ENCODE measurements at places on chromosomes 1 and 21.

- no peak for DNase-seq
Observed at GRCh38 chr1:87334351-87335174, 5.9 kb downstream of the LMO4 start.

- DNase-seq: no peak
Observed at GRCh38 chr1:204283711-204284651, 70.2 kb upstream of the GOLT1A start.

- peak; percentile 93 for DNase-seq
Observed at GRCh38 chr1:181126871-181127587, 38.5 kb downstream of the IER5 start.

- no peak for DNase-seq
Observed at GRCh38 chr1:243595527-243596210, 254.4 kb downstream of the AKT3 start.

DNA sequence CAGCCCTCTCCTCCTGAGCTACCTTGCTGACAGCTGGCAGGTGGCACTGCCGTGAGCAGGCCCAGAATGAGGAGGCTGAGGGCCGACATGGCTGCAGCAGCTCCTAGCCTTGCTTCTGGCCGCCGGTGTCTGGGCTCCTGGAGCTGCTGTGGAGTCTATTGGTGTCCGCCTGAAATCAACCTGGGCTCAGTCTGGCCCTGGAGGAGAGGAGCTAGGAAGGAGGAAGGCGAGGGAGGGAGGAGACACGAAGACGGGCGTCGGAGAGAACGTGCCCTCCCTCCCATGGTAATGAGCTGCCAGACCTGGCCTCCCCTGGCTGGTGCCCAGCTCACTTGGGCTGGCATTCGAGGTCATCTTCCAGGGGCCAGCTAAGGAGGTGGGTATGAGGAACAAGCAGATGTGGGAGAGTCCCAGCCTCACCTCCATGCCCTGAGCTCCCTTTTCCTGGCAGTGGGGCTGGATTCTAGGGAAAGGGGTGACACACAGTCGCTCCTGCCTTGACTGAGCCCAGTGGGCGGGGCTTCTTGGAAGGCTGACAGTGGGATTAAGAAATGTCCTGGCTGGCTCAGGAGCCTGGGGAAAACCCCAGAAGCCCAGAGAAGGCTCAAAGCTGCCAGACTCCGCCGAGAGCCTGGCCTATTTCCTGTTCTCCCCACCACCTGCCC, at the start of gene PDZK1IP1:
Gene PDZK1IP1 (minus strand): TSS at position 193 of the 665 bp plus-strand sequence. CDS start 104 bp downstream, at position 89.
- DNase-seq: no peak

GRCh38 chr21:33824156-33824941, 91.3 kb downstream of the ATP5PO start:
- DNase-seq: no peak

- peak; percentile 67 for DNase-seq
Observed at GRCh38 chr1:202135221-202135721, 9.3 kb downstream of the ARL8A start.

DNA sequence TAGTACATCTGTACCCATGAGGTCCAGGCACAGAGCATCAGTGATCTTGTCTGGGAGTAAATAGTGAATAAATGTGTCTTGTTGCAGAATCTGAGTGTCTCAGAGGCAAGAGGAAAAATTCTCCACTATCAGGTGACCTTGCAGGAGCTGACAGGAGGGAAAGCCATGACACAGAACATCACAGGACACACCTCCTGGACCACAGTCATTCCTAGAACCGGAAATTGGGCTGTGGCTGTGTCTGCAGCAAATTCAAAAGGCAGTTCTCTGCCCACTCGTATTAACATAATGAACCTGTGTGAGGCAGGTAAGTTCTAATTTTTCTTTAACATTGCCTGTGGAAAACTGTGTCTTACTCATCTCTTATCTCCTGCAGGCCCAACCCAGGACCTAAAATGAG, 43.1 kb downstream of the IL12RB2 start:
- DNase-seq: no peak

DNA sequence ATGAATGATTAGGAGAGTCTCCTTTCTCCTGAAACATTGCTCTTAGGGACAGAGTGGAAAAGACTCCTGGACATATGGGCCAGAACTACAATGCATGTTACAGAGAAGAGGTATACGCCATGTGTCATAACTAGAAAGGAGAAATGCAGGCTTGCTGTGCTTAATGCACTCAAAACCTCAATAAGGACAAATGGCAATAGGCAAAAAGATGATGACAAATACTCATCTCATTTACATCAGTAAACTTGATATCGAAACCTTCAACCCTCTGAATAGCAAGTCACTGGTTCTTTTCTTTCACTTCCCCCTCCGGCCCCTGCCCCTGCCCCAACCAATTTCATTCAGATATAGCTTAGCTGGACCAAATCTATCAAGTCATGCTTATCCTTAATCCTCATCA, 1.9 kb upstream of the GPR88 start:
- DNase-seq: no peak

DNA sequence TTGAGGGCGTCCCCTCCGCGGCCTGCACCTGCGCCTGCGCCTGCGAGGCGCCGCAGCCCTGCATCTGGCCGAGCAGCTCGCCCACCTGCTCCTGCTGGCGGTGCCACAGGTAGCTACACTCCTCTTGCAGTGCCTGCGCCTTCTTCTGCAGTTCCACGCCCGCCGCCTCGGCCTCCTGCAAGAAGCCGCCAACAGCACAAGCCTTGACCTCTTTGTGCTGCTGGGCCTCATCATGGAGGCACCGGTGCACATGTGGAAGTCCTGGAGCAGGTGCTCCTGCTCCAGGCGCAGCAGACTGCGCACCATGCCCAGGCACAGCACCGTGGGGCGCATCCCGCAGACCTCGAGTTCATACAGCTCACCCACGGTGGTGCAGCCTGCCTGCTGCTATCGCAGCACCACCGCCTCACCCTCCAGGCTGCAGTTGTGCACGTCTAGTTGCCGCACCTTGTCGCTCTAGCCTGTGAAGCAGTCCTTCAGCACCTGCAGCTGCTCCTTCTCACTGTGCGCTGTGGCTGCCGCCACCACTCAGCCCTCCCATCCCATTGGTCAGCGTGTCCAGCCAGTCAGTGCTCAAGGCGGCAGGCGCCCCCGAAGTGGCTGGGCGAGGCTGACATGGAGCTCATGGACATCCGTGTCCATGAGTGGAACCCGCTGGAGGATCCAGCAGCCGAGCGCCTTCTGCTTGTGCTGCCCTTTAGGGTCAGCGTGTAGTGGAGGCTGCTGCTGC, 12.2 kb upstream of the CD2 start:
- DNase-seq: no peak

- DNase-seq: no peak
Observed at GRCh38 chr21:42157606-42158310, 61.2 kb upstream of the ABCG1 start.

- DNase-seq: no peak
Observed at GRCh38 chr21:33789697-33790096, 125.9 kb downstream of the ATP5PO start.

All from DMS153 (cell line).